ENCODE measurements at places on chromosomes 7 and 10.

- no peak for DNase-seq
These were observed 1257.4 kb downstream of the GATA3 start for GRCh38 chr10:9311702-9312499.

DNA sequence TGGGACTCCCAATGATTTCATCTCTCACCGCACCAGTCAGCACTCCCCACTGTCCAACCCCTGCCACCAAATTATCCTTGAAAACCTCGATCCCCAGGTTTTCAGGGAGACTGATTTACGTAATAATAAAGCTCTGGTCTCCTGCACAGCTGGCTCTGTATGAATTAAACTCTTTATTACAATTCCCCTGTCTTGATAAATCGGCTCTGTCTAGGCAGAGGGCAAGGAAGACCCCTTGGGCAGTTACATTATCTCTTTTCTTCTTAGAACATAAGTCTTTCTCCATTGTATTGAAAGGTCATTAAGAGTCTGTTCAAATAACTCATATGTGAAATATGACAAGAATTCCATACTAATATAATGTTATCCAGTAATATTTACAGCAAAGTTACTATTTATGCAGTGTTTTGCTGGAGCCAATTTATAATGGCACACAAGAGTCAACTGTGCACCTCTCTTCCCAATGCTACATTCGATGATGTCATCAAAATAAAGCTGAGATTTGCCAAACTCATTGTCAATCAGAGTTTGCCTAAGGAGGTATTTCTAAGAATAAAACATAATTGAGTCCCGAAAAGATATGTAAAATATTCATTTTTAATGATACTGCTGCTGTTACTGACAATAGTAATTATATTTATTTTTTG lies 1297.2 kb upstream of the LRRTM3 start:
- no peak for DNase-seq

DNA sequence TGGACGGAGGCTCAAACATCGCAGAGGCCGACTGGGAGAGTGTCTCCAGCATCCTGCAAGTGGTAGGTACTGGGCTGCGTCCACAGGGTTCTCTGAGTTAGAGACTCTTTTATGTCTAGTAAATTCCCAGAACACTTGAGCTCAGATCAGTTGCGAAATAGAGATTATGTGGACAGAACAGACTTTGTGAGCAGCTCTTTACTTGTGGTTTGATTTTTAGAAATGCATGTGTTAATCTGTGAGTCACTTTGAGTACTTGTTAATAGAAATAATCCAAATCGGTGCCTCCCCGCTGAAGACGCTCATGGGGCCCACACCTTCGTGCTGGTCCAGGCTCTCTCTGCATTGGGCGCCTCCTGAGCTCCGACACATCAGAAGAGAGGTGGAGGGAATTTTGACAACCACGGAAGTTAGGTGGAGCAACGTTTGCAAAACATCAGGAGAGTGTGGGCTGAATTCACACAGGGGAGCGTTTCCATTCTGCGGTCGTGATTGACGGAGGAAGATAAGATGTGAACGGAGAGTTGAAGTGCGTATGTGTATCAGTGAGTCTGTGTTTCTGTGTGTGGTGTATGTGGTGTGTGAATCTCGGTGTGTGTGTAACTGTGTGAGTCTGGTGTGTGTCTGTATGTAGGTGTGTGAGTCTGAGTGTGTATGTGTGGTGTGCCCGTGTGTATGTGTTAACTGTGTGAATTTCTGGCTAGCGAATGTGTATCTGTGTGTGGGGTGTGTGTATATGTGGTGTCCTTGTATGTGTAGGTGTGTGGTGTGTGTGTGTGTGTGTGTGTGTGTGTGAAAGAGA lies 32.1 kb downstream of the PFKP start:
- no peak for DNase-seq

GRCh38 chr10:101215397-101216206 lies 13.7 kb downstream of the LBX1 start:
- DNase-seq, result no peak

DNA sequence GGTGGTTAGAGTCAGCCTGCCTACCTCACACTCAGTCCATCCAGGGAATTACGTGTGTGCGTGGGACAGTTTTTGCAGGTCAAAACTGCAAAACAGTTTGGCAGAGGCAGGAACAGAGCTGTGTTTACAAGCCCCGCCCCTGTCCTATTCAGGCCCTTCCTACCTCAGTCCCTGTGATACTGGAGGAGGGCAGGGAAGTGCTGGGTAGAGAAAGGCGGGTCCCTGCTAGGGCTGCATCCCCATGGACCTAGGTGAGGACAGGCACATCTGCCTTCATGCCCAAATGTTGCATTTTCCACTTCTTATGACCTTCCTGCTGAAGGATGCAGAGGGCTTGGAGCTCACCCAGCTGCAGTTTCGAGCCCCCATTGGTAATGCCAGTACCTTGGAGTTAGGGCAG lies 25.1 kb downstream of the SBDS start:
- no peak for DNase-seq

- DNase-seq, result no peak
These were observed 2.2 kb upstream of the DLX5 start for GRCh38 chr7:97026715-97027426.

DNA sequence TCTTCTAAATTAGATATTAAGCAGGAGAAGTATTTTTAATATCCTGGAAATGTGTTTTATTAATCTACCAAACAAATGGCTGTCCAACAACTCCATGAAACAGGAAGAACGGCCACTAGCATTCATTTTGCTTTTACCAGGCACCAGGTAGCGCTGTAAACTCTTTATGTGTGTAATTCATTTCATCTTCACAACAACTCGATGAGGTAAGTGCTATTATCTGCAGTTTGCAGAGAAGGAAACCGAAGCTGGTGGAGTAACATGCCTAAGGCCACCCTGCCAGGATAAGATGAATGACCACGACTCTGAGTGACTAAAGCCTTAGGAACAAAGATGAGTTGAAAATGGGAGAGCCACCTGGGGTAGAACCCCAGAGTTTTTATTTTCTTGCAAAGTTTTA lies 101.2 kb downstream of the KIAA1217 start:
- DNase-seq, result no peak

DNA sequence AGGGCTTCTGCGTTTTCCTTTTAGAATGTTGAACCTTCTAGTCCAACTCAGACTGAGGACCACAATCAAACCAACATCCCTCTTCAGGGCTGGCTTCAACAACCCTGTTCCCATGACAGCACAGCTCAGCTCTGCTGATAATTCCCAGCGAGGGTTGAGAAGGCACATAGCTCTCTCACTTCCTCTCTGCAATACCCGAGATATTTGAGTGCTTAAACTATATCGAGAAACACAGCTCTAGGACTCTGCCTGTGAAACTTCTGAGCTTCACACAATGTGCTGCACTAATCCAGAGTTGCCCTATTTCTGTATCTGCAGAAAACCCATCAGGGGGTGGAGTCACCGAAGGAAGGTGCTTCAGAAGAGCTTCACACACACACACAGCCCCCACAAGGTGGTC lies 1.6 kb upstream of the ADARB2 start:
- peak; percentile 13 for DNase-seq

DNA sequence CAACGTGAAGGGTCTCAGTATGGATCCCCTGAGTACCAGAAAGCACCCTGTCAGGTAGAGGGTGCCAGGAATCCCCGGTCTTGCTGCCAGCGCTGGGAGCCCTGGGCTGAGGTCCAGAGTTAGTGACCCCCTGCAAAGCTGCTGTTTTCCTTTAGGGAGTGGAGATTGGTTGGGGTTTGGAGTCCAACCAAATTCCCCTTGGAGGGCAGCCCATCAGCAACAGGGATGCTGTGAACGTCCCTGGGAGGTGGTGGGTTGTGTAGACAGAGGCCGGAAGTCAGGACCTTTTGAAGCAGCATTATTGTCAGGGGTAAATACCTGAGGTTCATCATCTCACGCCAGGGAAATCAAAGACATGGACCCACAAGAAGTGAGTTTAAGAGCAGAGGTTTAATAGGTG lies 104.2 kb downstream of the COL26A1 start:
- DNase-seq, result no peak

DNA sequence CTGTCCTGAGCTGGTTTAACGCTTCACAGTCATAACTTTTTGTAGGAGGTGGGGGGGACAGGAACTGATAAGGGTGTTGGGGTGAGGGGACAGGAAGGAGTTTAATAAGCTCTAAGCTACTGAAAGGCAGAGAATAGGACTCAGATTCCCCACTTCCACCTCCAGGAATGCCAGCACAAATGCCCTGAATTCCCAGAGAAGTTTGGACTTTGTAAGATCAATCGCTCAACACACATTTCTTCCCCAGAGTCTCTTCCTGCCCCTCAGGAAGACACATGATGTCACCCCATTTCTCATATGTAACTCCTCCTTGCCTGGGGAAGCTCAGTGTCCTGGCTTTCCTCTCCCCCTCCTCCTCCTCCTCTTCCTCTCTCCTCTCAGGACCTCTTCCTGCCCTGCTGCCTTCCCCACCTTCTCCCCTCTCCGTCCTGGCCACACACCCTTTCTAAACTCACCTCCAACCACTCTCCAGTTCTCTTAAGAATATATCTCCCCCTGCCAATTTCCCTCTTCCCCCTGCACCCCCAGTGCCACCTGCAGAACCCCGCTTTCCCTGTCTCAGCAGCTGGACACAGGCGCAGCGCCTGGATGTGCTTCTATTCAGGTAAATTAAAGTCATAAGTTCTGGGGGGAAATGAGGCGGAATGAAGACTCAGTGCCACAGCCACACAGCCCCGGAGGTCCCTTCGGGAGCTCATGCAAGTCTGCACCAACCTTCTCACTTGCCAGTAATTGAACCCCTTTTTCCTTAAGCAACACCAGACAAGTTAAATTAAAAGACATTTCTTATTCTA lies 5.3 kb upstream of the LOXL4 start:
- no peak for DNase-seq

GRCh38 chr7:78510580-78511188 lies 712.1 kb downstream of the PHTF2 start:
- DNase-seq, result no peak

GRCh38 chr10:96402417-96403305 lies 43.9 kb upstream of the OPALIN start:
- DNase-seq, result no peak

DNA sequence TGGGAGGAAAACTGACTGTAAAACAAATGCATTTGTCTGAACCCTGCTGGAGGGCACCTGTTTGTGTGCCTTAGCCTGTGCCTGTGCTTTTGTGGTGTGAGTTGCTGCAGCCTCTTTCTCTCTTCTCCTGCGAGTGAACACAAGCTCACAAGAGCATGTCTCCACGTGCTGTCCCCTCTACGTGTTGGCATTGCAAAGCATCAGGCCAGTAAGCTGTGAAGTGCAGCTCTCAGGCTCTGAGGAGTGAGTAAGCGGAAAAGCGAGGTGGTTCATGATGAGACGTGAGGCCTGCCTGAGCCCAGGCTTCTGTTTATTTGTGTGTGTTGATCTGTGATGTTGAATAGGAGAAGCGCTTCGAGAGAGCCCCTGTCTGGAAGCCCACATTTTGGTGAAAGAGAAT lies 85.6 kb upstream of the PDCD4 start:
- no peak for DNase-seq

DNA sequence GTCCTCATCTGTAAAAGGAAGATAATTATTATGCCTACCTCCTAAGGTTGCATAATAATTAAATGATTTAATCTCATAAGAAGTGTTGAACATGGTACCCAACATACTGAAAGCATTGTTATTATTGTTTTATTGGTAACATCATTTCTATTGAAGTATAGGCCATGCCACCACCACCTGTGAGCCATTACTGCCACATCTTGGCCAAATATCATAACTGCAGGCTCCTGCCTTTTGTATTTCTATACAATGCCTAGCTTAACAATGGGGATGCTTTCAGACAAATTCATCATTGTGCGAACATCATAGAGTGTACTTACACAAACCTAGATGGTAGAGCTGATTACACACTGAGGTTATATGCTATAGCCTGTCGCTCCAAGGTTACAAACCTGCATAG lies 61.1 kb upstream of the NPSR1 start:
- no peak for DNase-seq

GRCh38 chr10:3293581-3294431 lies 121.2 kb upstream of the PITRM1 start:
- no peak for DNase-seq

DNA sequence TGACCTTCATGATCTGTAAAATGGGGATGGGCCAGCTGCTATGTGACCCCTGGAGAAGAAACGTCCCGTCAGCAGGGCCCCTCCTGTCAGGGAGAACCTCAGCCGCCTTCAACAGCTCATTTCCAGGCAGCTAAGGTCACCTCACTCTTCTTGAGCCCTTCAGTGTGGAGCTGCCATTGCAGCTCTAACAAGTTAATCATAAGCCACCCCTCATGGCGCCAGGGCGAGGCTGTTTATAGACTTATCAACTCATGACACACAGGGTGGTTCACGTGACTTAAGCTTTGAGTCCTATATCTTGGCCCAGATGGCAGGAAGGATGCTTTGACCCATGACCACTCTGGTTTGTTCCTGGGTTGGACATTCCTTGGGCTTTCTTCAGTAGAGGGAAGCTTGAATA lies 315.1 kb downstream of the TNS3 start:
- no peak for DNase-seq

DNA sequence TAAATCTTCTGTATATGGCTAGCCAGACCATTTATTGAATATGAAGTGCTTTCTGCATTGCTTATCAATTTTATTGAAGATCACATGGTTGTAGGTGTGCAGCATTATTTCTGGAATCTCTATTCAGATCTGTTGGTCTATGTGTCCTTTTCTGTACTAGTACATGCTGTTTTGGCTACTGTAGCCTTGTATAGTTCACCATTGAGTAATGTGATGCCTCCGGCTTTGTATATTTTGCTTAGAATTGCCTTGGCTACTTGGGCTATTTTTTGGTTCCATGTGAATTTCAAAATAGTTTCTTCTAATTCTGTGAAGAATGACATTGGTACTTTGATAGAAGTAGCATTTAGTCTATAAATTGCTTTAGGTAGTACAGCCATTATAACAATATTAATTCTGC lies 1187.2 kb downstream of the XPNPEP1 start:
- DNase-seq, result no peak

- DNase-seq, result no peak
These were observed 27.1 kb downstream of the BMS1 start for GRCh38 chr10:42809676-42810075.

DNA sequence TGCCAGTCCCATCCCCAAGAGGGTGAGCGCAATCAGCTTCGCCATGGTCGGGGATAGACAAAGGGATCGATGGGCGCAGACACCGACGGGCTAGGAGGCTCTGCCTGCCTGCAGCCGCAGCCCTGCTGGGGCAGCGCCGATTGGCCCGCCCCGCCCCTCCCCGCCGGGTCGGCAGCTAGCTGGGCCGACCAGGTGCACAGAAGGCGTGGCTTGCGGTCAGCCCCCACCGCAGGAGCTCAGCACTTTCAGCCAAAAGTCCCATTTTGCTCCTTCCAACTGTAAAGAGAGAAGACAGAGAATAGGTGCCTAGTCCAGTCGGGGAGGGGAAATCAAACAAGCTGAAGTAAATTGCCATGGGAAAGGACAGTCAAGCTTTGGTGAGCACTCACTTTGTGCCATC lies at the start of gene PON1:
Gene PON1 (minus strand): TSS at position 102 of the 400 bp plus-strand sequence. CDS start 57 bp downstream, at position 45.
- DNase-seq, result no peak

DNA sequence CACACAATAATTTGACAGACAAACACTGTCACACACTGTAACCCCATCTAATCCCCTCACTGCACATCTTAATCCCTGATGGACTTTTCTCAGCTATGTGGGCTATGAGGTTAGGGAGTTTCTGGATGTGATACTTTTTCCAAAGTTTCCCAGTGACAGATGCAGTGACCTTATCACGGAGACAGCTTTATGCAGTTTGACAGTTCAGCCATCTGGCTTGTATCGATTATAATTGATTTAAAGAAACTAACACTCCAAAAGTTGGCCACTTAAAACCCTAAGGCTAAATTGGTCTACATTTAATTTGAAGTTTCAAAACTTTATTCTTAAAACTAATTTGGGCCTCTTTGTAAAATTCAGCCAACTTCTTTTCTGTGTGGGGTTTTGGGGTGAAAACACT lies 196.7 kb downstream of the SDK1 start:
- DNase-seq, result no peak

- DNase-seq, result no peak
These were observed 67.8 kb downstream of the FRMPD2 start for GRCh38 chr10:48206482-48207250.
